ENCODE measurements at places on chromosomes 12 and 14.

DNA sequence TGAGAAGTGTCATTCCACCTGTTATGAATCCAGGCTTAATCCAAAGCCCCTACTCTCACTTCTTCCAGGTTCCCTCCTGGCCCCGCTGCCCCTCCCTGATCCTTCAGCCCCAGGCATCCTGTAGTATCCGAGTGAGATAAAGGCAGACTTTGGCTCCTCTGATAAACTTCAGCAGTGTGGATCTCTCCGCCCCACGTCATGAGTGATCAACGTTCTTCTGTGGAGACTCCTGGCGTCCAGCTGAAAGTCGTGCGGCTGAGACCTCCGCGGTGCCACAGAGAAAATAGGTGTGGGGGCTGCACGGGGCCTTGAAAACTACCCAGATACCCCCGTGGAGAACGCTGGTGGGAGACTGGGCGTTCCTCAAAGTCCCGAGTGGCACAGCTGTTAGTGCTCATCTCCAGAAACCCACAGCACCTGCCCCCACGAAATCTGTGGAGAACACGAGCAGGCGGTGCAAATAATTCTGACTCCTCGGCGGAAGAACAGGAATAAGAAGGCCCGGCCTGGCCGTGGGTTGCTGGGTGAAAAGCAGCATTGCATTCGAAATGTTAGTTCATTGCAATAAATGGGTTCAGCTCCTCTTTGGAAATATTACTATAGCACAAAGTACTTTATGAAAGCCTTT is 180.0 kb upstream of the RGS6 start:
- no peak for DNase-seq
- H3K27ac ChIP-seq, result no peak overlapping the region
- no peaks in the 10 kb centered on the region for H3K27me3 ChIP-seq

DNA sequence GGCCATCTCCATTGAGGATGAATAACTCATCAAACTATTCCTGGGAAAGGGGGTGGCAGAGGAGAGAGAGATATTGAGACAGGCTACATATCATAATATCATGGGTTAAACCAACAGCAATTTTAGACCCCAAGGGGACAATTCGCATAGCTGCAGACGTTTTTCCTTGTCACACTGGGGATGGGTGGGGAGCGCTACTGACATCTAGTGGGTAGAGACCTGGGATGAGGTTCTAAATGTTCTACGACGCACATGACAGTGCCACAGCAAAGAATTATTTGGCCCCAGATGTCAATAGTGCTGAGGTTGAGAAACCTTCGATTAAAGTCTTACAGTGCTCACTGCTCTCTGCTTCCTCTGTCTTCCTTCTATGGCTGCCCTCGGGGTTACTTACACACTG is 425.6 kb downstream of the NRXN3 start:
- H3K27me3 ChIP-seq, result no peaks in the 10 kb centered on the region
- no peak overlapping the region for H3K4me3 ChIP-seq
- H3K36me3 ChIP-seq, result no peaks in the 10 kb centered on the region
- no peak overlapping the region for H3K27ac ChIP-seq
- H3K4me1 ChIP-seq, result no peaks in the 10 kb centered on the region
- DNase-seq, result no peak

GRCh38 chr12:126899926-126900792 is 1366.8 kb upstream of the TMEM132C start:
- H3K27ac ChIP-seq, result no peak overlapping the region
- DNase-seq, result no peak
- H3K4me3 ChIP-seq, result no peak overlapping the region
- H3K4me1 ChIP-seq, result peaks cover 12% of the 10 kb centered on the region

DNA sequence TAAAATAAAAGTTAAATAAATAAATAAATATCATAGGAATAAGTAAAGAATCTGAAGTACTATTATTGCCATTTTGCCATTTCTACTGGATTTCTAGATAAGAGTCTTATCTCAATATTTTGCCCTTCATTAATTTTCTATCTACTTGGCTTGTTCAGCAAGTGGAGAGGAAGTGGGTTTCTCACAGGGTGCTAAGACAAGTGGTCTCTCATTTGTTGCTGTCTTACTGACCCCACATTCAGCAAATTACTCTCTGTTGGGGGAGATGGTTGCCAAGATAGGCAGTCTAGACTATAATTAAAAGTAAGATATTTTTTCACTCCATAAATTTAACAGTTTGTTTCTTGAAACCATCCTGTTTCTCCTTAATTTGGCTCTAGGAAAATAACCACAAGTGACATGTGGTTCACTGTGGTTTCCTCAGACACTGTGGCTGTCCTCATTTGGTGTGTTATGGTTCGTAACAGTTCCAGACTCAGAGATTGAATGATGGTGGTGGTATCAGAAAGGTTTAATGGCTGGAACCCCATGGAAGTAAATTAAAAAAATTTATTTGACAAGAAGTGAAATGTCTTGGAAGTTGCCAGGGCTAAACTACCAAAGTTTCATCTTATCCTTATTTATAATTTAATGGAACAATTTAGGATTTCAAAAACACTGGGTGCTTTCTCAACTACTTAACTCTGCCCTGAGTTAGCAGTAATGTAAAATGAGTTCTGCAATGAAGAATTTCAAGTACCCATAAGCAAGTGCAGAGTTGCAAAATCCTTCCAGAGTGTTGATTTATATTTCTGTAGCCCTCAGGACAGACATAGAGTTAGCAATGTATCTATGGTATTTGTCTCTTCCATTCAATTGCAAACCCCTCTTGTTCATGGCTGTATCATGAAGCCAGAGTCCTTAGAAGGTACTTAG is 214.8 kb downstream of the MSRB3 start:
- no peaks in the 10 kb centered on the region for H3K4me1 ChIP-seq
- H3K36me3 ChIP-seq, result no peaks in the 10 kb centered on the region
- no peak for DNase-seq
- H3K4me3 ChIP-seq, result no peak overlapping the region

- no peaks in the 10 kb centered on the region for H3K36me3 ChIP-seq
- no peak overlapping the region for H3K27ac ChIP-seq
Measured at GRCh38 chr14:89012282-89013097, 188.0 kb downstream of the TTC8 start.

- H3K27me3 ChIP-seq, result no peaks in the 10 kb centered on the region
- peaks cover 52% of the 10 kb centered on the region for H3K4me1 ChIP-seq
- H3K27ac ChIP-seq, result peak overlapping the region; percentile 99
- no peak for DNase-seq
- H3K36me3 ChIP-seq, result peaks cover 41% of the 10 kb centered on the region
- peak overlapping the region; percentile 57 for H3K4me3 ChIP-seq
Measured at GRCh38 chr12:124386661-124387527, 92.0 kb downstream of the RFLNA start.

GRCh38 chr12:12007001-12007712 is 63.6 kb upstream of the BCL2L14 start:
- no peaks in the 10 kb centered on the region for H3K4me1 ChIP-seq
- no peaks in the 10 kb centered on the region for H3K27me3 ChIP-seq
- H3K4me3 ChIP-seq, result no peak overlapping the region
- no peak for DNase-seq
- no peaks in the 10 kb centered on the region for H3K36me3 ChIP-seq

DNA sequence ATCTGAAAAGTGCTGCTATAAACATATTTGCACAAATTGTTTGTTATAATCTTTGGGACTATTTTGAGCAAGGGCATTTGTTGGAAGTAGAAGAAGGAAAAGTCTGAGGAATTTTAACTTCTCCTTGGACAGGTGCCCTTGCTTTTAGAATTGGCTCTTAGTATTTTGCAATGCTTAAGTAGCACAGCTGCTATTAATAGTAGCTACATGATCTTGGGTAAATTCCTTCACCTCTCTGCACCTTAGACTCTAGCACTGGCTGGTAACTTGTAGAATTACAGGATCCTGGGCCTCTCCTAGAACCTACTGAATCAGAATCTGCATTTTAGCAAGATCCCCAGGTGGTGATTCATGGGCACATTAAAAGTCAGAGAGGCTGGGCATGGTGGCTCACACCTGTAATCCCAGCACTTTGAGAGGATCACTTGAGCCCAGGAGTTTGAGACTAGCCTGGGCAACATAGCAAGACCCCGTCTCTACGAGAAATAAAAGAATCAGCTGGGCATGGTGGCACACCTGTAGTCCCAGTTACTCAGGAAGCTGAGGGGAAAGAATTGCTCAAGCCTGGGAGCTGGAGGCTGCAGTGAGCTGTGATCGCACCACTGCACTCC is 10.8 kb upstream of the TMEM120B start:
- H3K27me3 ChIP-seq, result no peaks in the 10 kb centered on the region
- no peak overlapping the region for H3K4me3 ChIP-seq
- H3K36me3 ChIP-seq, result no peaks in the 10 kb centered on the region
- DNase-seq, result no peak

GRCh38 chr12:26264215-26264838 is 69.0 kb downstream of the SSPN start:
- no peaks in the 10 kb centered on the region for H3K4me1 ChIP-seq
- H3K27me3 ChIP-seq, result no peaks in the 10 kb centered on the region
- H3K36me3 ChIP-seq, result no peaks in the 10 kb centered on the region
- no peak overlapping the region for H3K4me3 ChIP-seq

DNA sequence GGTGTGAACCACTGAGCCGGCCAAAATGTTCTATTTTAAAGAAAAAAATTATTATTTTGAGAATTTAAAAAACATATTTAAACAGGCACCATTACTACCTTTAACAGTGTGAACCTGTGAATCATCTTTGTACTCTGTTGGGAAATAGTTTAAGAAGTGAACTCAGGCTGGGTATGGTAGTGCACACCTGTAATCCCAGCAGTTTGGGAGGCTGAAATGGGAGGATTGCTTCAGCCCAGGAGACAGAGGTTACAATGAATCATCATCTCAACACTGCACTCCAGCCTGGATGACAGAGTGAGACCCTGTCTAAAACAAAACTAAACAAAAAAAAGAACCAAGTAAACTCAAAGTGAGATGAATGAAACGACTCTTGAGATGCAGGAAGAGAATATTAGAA is 3.1 kb upstream of the WDR89 start:
- H3K27me3 ChIP-seq, result no peaks in the 10 kb centered on the region
- H3K4me3 ChIP-seq, result no peak overlapping the region
- no peak overlapping the region for H3K27ac ChIP-seq
- DNase-seq, result no peak
- H3K4me1 ChIP-seq, result peaks cover 6% of the 10 kb centered on the region
- peaks cover 3% of the 10 kb centered on the region for H3K36me3 ChIP-seq

DNA sequence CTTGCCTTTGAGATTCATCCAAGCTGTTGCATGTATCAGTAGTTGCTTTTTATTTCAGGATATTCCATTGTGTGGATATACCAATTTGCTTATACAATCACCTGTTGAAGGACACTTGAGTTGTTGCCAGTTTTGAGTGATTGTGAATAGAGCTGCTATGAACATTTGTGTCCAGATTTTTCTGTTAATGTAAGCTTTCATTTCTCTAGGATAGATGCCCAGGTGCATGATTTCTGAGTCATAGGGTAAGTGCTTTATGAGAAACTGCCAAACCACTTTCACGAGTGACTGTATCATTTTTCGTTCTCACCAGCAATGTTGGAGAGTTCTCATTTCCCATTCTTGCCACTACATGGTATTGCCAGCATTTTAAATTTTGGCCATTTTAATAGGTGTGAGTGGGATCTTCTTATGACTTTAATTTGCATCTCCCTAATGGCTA is 434.6 kb upstream of the RGS6 start:
- H3K4me3 ChIP-seq, result no peak overlapping the region
- peaks cover 20% of the 10 kb centered on the region for H3K4me1 ChIP-seq
- no peaks in the 10 kb centered on the region for H3K27me3 ChIP-seq
- no peak for DNase-seq

DNA sequence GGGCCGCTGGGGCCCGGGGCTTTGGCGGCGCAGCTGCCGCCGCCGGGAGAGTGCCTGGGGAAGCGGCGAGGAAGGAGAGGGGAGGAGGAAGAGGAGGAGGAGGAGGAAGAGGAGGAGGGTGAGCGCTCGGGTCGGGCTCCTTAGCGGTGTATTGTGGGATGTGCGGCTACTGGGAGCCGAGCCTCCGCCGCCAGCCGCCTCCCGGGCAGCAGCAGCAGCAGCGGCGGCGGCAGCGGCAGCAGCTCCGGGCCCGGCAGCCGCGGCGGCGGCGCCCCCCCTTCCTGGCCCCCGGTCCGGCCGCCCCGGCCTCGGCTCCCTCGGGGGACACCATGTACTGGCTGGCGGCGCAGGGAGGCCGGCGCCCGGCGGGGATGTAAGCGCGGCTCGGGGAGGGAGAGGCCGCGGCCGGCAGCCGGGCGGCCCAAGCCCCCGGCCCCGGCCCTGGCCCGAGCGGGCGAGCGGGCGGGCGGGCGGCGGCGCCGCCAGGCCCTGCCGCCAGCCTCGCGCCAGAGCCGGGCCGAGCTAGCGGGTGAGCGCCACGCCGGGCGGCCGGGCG is at the start of gene SETD1B:
SETD1B (plus strand) TSS at position 149 of the 556 bp plus-strand sequence. CDS start 729 bp downstream, outside the sequence.
- H3K4me1 ChIP-seq, result peaks cover 15% of the 10 kb centered on the region
- no peaks in the 10 kb centered on the region for H3K27me3 ChIP-seq

Measured in RWPE2 (cell line).